ENCODE measurements at places on chromosomes 5 and 9.

DNA sequence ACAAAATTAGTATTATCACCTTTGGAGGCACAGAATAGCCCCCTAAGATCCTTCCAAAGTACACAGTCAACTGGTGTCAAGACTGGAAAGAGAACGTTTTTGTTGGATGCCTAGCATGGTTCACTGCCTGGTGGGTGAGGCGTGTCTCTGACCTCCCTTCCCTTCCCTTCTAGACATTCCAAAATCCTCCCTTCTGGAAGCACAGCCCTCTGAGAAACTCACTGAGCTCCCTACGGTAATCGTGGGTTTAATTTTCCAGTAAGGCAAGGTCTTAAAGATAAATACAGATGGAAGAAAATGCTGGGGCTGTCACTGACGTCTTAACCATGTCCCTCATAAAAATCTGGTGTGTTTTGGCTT lies 138.8 kb downstream of the LIFR start:
- no peak for DNase-seq

- DNase-seq, result no peak
These were observed 4.5 kb downstream of the FCN2 start for GRCh38 chr9:134885001-134885678.

- no peak for DNase-seq
These were observed 165.6 kb upstream of the FSTL4 start for GRCh38 chr5:133777951-133778350.

GRCh38 chr5:144815131-144815530 lies 644.5 kb downstream of the KCTD16 start:
- no peak for DNase-seq

GRCh38 chr9:22265038-22265437 lies 181.6 kb upstream of the DMRTA1 start:
- DNase-seq, result no peak

DNA sequence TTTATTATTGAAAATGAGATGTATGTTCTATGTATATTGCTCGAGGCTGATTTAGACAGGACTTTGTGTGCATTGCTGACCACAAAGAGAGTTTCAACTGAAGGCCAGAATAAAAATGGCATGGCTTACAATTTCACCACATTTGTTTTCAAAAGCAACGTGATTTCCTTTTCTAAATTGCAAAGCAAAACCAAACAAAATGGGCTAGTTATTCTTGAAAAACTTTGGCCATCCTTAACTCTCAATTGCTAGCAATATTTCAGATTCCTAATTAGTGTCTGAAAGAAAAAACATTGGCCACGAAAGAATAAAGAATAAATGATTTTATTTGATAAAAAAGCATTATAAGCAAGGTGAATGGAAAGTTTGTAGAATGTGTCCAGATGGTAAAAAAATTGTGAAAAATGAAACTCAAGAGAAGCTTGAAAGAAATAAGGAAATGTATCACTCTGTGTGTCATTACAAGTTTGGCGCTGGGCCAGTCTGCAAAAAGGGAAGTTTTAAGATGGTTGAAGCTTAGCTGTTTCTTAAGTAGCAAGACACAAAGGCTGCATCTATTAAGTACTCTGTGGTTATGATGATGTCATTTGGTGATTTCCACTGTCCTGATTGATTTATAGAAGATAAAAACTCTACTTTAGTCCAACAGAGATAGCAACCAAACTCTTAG lies 89.2 kb upstream of the PRLR start:
- DNase-seq, result peak; percentile 54

DNA sequence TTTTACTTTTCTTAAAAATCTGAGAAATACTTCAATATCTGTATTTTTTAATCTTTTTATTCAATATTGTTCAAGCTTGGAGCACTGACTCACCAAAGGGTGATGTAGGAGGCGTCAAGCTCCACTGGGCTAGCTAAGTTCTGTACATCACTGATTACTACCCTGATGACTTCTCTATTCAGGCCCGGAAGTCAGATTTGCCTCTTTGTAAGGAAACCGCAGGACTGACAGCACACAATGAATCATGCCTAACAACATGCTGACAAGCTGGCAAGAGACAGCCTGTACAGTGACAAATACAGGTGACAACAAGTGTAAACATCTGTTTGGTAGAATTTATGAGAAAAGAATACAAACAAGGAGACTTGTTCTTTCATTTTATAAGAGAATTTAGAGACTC lies 627.9 kb upstream of the RORB start:
- DNase-seq, result no peak

DNA sequence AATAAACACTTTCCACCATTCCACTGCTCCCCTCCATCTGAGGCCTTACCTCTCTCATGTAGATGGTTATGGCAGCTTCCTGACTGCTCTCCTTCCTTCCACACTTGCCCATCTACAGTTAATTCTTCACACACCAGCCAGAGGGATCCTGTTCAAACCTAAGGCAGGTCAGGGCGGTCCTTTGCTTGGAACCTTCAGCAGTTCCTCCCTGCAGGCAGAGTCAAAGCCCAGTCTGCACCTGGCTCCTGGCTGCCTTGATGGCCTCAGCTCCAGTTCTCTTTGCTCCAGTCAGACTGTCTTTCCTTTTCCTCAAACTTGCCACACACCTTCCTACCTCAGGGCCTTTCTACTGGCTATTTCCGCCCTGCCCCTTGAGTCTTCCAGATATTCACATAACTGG lies 30.2 kb upstream of the NR3C1 start:
- DNase-seq, result no peak

Measured in stimulated activated CD4-positive, alpha-beta T cell treated with anti-CD3 and anti-CD28 coated beads, Interleukin-12 subunit alpha, Interleukin-12 subunit beta, amount 100 ng/mL, for 4 hours (primary cell).